IPS DF 6.9 (cell line): ENCODE measurements at places on chromosomes 12 and 14.

DNA sequence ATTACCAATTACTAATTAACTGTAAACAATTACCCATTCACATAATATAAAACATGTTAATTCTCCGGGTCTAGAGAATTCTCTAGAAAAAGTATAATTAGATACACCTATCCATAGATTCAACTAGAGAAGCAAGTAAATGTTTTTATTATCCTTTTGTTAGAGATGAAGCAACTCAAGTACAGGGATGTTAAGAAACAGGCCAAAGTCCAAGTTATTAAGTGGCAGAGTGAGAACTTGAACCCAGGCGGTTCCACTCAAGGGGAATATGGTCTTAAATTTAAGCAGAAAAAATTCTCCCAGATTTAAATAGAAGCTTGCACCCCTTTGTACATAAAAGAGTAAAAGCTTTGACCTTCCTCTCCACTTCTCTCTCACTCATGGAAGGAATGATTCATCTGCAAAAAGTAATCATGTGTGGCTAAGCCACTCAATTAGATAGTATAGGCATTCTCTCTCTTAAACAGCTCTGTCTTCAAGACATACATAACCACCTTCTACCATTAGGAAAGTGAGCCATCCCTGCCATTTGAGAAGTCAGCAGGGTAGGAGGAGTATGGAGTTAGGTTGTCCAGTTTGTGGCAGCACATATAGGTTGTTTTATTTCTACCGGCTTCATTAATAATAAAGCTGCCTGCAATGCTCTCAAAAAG is 34.1 kb downstream of the ERGIC2 start:
- H3K27ac ChIP-seq, result no peak overlapping the region
- H3K4me3 ChIP-seq, result no peak overlapping the region
- no peaks in the 10 kb centered on the region; the same call in 1 of the 2 replicates for H3K36me3 ChIP-seq
- no peak for DNase-seq
- H3K27me3 ChIP-seq, result no peaks in the 10 kb centered on the region
- H3K4me1 ChIP-seq, result no peaks in the 10 kb centered on the region

DNA sequence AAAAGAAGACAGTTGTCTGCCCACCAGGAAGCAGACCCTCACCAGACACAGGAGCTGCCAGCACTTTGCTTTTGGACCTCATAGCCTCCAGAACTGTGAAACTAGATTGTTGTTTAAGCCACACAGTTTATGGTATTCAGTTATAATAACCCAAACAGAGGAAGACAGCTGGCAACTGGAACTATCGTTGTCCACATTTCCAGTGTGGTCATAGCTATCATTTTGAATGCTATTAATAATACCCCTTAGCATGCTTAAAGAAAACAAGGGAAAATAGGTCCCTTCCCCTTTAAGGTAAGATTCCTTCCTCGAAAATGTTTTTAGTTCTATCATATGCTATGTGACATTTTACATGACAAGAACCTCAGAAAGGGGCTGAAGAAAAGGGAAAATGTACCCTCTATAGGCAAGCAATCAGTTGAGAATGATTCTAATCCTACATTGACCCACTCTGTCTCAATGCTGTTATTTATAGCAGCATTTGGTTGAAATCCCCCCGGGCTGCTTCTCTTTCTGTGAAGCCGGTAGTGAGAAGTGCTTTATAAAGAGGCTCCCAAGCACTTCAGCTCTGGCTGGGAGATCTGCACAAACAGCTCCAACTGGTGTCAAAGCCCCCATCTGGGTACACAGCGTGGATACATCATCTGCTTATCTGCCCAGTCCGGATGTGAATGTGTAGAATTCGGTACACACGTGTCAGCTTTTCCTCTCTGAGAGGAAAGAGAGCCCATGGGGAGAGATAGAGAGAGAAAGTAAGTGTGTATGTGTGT is 221.2 kb upstream of the FLRT2 start:
- no peak overlapping the region for H3K27ac ChIP-seq
- H3K36me3 ChIP-seq, result no peaks in the 10 kb centered on the region
- H3K27me3 ChIP-seq, result no peaks in the 10 kb centered on the region
- no peak overlapping the region for H3K4me3 ChIP-seq
- no peaks in the 10 kb centered on the region for H3K4me1 ChIP-seq

DNA sequence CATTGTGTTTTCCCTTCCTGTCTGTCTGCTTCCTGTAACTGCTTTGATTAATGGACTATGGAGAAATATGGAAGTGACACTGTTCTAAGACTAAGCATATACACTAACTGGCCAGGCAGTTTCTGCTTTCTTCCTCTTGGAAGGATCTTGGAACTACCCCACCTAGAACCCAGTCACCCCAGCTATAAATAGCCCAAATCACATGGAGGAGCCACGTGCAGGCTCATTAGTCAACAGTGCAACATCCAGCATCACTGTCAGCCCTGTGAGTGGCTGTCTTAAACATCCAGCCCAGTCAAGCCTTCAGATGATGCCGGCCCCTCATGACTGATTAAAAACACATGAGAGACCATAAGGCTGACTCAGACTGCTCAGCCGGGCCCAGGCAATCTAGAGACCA is 39.2 kb downstream of the BCAT1 start:
- H3K4me1 ChIP-seq, result no peaks in the 10 kb centered on the region
- no peak overlapping the region for H3K4me3 ChIP-seq
- no peak overlapping the region for H3K27ac ChIP-seq
- DNase-seq, result no peak

GRCh38 chr14:103015426-103015825 is 41.9 kb downstream of the CDC42BPB start:
- H3K36me3 ChIP-seq, result no peaks in the 10 kb centered on the region
- H3K27ac ChIP-seq, result no peak overlapping the region
- peaks cover 2% of the 10 kb centered on the region for H3K4me1 ChIP-seq
- no peaks in the 10 kb centered on the region for H3K27me3 ChIP-seq

GRCh38 chr12:112170376-112170775 is 45.0 kb downstream of the TRAFD1 start:
- no peak overlapping the region for H3K27ac ChIP-seq
- no peaks in the 10 kb centered on the region for H3K4me1 ChIP-seq
- DNase-seq, result no peak
- peaks cover 6% of the 10 kb centered on the region; the same call in 1 of the 2 replicates for H3K36me3 ChIP-seq
- no peaks in the 10 kb centered on the region for H3K27me3 ChIP-seq

- no peak overlapping the region for H3K27ac ChIP-seq
- H3K36me3 ChIP-seq, result no peaks in the 10 kb centered on the region
- no peak overlapping the region for H3K4me3 ChIP-seq
- DNase-seq, result no peak
These were observed 128.3 kb upstream of the STXBP6 start for GRCh38 chr14:25178255-25178654.
